ENCODE measurements at places on chromosomes 3 and 15.

- DNase-seq: no peak
Measured at GRCh38 chr3:47635536-47635935, 56.9 kb upstream of the CSPG5 start.

GRCh38 chr15:60917461-60918145, 311.5 kb downstream of the RORA start:
- no peak for DNase-seq

- DNase-seq: no peak
Measured at GRCh38 chr15:101100593-101101442, 151.0 kb downstream of the CHSY1 start.

- no peak for DNase-seq
Measured at GRCh38 chr15:62734706-62735105, 307.8 kb upstream of the TPM1 start.

DNA sequence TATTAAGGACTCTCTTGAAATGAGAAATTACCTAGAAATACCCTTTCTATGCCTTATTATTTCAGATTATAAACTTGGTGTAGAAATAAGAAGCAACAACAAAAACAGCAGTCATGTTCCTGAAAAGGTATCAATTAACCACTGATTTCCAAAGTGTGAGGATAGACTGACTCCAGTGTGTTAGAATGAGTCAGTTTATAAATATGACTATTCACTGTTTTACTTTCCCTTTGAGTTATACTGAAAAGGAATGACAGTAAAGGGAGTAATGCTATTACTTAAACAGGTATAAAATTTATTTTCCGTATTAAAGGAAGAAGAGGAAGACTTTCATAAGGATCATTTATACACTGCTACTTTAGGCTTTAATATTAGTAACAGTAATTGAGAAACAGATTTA, 12.9 kb downstream of the GMNC start:
- DNase-seq: no peak

DNA sequence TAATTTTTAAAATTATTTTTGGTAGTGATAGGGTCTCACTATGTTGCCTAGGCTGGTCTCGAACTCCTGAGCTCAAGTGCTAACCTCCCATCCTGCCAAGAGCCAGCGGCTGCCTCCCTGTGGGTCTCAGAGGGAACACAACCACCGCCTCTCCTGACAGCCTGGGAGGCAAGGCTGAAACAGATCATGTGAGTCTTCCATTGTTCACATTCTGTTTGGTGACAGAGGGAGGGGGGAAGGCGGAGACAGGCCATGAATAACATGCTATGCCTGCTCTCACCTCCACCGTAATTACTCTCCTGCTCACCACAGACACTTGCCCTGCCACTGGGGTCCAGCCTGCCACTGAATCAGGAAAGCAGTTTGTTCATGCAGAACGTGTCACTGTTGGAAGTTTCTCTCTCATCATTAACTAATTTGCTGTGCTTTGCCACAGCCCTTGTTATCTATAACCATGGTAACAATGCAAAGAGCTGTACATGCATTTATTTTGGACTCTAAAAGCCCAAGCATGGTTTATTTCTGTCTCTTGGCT, 78.4 kb upstream of the RASGRF1 start:
- DNase-seq: no peak

GRCh38 chr3:112786002-112786590, 60.6 kb downstream of the CD200R1L start:
- no peak for DNase-seq

GRCh38 chr15:26690778-26691177, 82.1 kb downstream of the GABRB3 start:
- no peak for DNase-seq

GRCh38 chr3:174162550-174162949, 696.6 kb upstream of the NAALADL2 start:
- no peak for DNase-seq

GRCh38 chr15:42138411-42138810, 18.0 kb downstream of the PLA2G4F start:
- no peak for DNase-seq

GRCh38 chr15:68830141-68830785, 9.6 kb upstream of the ANP32A start:
- DNase-seq: no peak

GRCh38 chr15:79329171-79329611, 18.3 kb downstream of the TMED3 start:
- no peak for DNase-seq

GRCh38 chr15:96350934-96351724, 20.6 kb downstream of the NR2F2 start:
- DNase-seq: no peak

DNA sequence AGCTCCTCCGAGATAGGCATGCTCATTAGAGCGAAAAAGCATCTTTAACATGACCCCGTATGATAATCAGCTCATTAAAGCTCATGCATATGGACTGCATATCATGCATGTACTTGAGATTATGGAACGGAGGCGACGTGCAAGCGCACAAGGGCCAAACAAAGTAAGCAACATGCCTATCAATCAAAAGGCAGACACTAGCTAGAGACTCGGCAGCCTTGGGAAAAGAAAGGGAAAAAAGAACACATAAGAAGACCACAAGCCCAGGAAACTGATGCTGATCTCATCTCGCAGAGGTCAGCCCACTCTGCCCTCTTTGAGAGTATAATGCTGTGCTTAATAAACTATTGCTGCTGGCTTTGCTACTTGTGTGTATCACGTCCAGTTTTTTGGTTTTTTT, 2.6 kb upstream of the ACOX2 start:
- DNase-seq: no peak

DNA sequence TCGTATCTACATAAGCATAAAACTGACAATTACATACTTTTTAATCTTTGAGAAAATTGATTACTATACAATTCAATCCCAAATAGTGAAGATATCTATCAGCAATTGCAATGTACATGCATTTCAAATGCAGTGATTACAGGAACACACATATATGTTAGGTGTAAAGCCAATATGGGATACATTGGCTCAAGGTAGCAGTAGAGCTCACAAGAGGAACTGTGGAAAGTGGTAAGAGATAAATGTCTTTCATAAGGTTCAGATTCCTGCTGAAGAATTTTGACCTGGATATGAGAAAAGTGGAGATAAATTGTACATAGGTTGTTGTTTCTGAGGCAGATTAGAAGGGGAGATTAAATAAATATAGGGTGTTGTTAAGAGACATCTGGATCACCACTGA, 1280.5 kb downstream of the OTOL1 start:
- no peak for DNase-seq

GRCh38 chr3:140292684-140293083, 357.7 kb downstream of the CLSTN2 start:
- DNase-seq: no peak

- DNase-seq: no peak
Measured at GRCh38 chr15:67880651-67881182, 40.9 kb upstream of the RNU6-1 start.

DNA sequence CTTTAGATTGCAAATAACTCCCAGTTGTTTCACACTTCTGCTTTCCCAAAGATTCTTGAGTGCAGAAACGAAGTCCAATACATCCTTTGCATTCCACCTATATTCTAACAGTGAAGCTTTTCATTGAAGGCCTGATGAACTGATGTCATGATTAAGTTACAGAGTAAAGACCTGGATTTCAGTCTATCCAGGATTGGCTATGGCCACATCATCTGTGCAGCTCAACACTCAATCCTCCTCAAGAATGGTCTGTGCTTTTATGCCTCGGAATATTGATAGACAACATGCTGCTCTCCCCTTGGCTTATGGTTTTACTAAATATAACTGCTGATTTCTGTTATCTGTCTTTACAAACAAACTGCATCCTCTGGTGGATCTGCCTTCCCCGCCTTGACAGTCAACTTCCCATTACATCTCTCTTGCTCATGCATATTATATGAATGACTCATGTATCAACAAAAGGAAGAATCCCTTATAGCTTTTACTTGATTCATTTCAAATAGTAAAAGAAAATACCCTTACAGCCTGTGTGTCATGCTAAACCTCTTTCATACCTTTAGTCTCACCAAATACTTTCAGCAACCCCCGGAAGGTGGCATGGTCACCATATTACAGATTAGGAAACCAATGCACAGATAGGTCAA, 59.5 kb downstream of the SCN11A start:
- no peak for DNase-seq

DNA sequence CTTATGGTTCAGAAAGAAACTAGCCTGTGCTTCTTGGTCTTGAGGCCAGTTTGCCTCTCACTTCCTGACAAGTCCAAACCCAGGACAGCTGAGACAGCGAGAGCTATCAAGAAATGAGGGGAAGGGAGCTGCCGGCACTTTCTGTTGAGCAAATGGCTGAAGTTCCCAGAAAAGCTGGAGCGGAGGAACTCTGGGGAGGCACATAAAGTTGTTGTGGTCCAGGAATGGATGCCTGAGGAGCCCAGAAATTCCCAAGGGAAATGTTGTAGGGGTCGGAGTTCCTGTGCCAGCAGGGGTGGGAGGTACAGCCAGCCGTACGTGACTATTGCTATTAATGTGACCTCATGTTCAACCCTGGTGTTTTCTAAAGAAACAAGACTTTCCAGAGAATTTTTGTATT, 98.8 kb upstream of the TNFAIP8L3 start:
- DNase-seq: no peak

DNA sequence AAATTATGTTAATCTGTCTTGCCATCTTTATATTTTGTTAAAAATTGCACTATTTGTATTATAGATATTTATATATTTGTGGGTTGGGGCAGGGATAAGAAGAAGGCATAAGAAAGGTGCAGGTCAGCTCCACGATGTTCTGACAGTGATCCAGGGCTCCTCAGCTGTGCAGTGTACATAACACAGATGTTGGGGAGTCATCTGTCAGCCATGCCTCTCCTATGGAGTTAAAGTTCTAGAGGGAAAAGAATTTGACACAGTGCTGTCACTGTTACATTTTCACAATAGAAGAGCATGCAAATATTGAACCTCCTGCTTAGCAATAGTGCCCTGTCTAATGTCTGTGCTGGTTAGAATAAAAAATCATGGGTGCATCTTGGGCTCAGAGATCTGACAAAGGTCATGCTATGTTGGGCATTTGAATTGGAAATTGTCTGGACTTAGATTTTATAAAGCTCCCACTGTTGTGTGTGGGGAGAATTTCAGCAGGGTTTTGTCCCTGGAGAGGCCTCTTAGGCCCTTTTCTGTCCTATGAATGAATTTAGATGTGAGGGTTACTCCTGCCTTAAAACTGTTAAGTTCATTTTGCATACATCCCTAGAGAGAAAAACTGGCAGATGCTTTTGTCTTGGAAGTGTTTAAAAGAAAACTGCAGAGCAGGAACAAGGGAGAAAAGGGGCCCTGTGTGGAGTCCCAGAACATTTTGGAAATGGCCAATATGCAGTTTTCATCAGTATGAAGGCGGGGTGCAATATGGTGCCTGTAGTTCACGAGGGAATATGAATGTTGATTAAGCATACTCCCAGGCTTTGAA, 20.4 kb downstream of the CDIN1 start:
- DNase-seq: no peak

DNA sequence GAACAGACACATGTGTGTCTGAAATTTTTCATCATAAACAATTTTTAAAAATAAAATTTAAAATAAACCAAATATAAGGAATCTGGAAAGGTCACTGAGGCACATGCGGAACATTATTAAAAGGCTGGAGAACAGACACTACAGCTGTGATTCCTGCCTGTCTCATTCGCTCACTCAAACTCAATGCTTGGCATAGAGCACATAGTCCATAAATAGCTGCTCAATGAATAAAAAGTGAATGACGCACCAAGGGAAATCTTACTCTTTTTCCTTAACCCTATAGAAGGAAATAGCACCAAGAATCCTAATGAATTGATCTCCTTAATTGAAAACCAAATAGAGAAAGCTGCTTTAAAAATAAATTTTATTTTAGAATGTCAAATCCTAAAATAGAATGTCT, 98.4 kb downstream of the FSIP1 start:
- DNase-seq: no peak

DNA sequence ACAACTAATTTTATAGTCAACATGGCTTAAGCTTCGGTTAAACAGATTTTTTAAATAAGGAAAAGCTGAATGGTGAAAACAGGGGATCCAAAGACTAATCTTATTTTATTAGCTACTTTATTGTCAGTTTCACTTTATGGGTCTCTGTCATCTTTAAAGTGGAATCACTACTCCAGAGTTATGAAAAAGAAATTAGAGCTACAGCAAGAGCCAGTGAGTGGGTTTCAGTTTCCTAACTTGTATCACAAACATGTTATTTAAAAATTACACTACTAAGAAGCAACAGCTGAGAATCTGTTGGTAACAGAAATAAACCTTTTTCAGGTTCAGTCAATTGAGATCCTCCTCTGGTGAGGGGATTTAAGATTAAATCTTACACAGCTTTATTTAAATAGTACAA, 10.0 kb downstream of the PHC3 start:
- DNase-seq: no peak

- no peak for DNase-seq
Measured at GRCh38 chr3:17032407-17033034, 147.8 kb downstream of the PLCL2 start.

DNA sequence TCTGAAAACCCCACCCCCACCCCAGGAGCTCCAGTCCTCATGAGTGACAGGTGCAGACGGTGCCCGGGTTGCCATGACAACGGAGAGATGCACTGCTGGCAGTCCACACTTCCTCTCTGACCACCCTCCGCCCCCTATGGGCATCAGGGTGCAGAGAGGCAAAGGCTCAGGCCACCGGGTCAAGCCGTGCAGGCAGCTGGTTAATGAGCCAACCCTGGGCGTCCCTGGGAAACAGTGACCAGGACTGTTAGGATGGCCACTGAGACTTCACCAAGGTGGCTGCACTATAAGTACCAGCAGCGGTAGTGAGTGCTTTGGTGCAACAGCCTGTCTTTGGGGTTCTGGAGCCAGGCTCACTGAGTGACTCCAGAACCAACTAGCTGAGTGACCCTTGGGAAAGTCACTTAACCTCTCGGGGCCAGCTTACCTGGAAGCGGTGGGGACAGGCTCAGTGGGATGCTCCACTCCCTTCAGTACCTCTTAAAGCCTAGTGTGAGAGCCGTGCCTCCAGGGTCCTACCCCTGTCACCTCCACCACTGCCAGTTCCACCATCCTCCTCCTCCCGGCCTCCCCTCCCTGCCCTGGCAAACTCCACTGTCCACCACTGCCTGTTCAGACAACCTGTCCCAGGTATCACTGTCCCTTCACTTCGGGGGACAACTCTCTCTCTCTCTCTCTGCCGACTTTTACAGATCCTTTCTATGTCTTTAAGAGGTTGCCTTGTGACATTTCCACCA, 121.0 kb upstream of the PRR20G start:
- no peak for DNase-seq

DNA sequence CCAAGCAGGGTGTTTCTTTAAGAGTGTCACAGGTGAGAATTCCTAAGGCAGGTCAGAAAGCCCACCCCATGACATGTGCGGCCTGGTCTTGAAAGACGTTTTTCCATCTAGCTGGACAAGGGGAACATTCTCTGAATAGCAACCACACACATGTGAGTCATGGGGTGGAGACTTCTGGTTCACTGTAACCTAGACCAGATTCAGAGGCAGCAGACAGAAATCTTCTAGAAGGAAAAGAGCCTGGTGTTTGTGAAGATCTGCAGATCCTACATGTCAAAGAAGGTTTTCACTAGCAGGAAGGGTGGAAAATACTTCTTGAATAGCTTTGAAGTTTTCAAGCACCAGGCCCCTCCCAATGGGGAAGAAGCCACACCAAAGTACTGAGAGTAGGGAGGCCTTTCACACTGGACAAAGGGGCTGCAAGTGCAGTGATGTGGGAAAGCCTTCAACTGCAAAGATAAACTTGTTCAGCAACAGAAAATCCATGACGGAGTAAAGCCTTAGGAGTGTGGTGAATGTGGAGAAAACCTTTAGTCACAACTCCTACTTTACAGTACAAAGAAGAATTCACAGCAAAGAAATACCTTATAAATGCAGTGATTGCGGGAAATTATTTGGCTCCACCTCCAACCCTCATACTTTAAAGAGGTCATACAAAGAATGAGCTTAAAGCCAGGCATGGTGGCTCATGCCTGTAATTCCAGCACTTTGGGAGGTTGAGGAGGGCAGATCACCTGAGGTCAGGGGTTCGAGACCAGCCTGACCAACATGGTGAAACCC, 17.6 kb downstream of the ADAM10 start:
- DNase-seq: no peak
